Hematopoietic multipotent progenitor cell treated with erythropoietin and hydrocortisone succinate and interleukin-3 and kit ligand, for 15 days (in vitro differentiated cells): ENCODE measurements at places on chromosomes 16 and 17.

- no peak for DNase-seq
Measured at GRCh38 chr17:80708480-80708879, 163.8 kb downstream of the RPTOR start.

DNA sequence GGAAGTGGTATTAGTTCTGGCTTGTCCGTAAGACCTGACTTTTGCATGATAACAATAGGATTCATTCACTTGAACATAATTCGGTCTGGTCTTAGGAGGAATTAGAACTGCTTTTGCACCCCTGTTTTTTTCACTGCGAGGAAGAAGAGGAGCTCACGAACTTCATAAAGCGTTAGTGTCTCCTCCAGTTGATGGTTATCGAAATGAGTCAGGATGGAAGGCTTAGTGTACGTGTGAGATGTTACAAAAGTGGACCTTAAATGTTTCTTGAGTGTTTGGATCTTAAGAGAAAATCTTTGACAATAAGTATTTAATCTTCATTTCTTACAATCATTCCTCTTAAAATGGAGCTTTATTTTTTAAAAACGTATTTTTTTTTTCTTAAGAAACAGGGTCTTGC lies 52.8 kb downstream of the USP10 start:
- no peak for DNase-seq

DNA sequence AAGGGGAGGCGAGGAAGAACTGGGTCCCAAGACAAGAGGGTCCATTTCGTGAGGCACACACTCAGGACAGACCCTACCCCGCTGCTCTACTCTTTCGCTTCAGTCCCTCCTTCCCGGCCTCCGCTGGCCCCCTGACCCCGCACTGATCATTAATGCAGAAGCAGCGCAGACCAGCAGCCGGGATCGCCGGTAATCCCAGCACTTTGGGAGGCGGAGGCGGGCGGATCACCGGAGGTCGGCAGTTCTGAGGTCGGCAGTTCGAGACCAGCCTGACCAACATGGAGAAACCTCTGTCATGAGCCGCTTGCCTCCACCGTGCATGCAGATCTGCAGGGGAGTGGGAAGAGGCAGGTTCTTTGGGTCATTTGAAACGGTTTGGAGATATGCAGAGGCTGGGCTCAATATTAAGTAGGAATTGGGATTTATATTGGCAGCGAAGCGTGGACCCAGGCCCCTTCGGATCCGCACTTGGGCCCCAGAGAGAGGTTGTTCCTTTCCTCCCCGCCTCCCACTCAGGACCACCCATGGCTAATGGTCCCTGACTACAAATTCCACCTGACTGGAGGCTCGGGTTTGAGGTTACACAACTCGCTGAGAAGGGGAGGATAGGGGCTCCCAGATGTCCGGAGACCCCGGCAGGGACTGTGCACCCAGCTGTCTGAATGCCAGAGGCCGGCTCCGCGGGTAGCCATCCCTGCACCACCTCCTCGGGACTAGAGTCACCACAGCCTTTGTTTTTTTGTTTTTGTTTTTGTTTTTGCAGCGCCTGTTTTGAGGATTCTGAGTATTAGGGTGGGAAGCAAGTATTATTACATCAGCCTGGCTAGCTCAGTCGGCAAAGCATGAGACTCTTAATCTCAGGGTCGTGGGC lies 23.6 kb upstream of the OR1F1 start:
- DNase-seq: no peak

GRCh38 chr17:55990332-55991006 lies 162.8 kb upstream of the ANKFN1 start:
- DNase-seq: no peak

GRCh38 chr16:20271893-20272292 lies 55.4 kb downstream of the GP2 start:
- no peak for DNase-seq
